ENCODE measurements at places on chromosomes 7 and 10. TPM values are rescaled to one million over a fixed set of nuclear protein-coding genes. Genes with fewer than 3 reads are reported as not detected.

Gene NUTM2D
- 4.0 TPM for total RNA-seq

Gene SPDYE16
- not detected for total RNA-seq

Gene PDE1C
- total RNA-seq, result not detected

Gene PIP
- not detected for total RNA-seq

Gene HABP2
- total RNA-seq, result not detected

Gene KIAA1549
- not detected for total RNA-seq

DNA sequence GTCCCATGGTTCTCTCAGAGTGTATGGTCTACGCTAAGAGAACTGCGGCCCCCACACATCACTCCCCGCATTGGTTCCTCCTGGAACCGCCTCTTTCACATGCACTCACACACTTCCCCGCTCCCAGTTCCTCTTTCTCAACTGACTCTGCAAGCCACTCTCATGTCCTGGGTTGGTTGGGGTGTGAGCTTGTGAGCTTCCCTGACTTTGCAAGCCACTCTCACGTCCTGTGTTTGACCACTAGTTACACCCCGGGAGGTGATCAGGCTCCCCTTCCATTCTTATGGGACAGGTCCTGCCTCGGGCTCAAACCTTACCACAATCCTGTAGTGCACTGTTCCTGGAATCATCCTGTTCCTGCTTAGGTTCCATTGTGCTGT is 105.0 kb downstream of the TRIM24 start:
- DNase-seq, result no peak

GRCh38 chr7:22269963-22270362 is 87.0 kb downstream of the RAPGEF5 start:
- DNase-seq, result no peak

DNA sequence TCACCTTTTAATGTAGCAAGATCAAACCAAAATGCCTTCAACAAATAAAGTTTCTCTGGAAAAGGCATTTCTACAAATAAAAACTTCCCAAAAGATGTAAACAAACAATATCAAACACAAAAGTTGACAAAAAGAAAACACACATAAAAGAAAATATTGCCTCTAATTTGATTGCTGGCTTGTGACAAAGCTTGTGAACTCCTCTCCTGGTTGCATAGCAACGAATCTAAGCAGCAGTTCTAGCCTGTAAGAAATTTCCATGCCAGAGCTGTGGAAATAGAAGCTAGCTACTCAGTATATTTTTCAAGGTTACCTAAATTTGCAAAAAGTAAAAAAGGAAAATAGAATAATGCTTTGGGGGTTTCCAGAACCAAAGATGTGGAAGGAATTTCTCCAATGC is 173.9 kb upstream of the CDK1 start:
- no peak for DNase-seq

DNA sequence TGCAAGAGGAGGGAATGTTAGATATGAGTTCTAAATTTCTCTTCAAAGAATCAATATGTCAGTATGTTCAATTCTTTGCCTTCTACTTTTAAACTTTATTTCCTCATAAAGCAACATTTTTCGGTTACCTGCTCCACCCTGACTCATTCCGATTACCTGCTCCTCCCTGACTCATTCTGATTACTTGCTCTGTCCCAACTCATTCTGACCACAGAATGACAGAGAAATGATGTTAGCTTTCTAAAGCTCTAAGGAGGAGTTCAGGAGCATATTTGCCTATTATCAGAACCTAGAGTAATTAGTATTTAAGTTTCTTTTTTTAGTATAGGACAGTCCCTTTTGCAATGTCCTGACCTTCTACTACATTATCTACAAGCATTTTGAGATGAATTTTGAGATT is 24.5 kb upstream of the PPP1R9A start:
- no peak for DNase-seq

GRCh38 chr10:122990278-122990677 is 10.1 kb downstream of the PSTK start:
- DNase-seq, result no peak

GRCh38 chr7:135257790-135258189 is 24.2 kb downstream of the STRA8 start:
- DNase-seq, result no peak

- DNase-seq, result no peak
These were observed 13.4 kb downstream of the NIPSNAP2 start for GRCh38 chr7:55977831-55978230.

GRCh38 chr10:54900584-54900983 is 99.6 kb upstream of the PCDH15 start:
- DNase-seq, result no peak

GRCh38 chr7:33129806-33130153 is 416 bp downstream of the BBS9 start:
- peak; percentile 35 for DNase-seq

- no peak for DNase-seq
These were observed 24.7 kb downstream of the MMRN2 start for GRCh38 chr10:86932674-86933073.

- no peak for DNase-seq
These were observed 750.7 kb downstream of the MAGI2 start for GRCh38 chr7:78702770-78703169.
